Esophagus squamous epithelium (tissue), 5 donors: ENCODE measurements at places on chromosomes 1 and 21.

- no peak for DNase-seq
Measured at GRCh38 chr21:40070871-40071270, 203.6 kb downstream of the PCP4 start.

GRCh38 chr1:8822373-8823294, 5.2 kb upstream of the RERE start:
- no peak for DNase-seq

DNA sequence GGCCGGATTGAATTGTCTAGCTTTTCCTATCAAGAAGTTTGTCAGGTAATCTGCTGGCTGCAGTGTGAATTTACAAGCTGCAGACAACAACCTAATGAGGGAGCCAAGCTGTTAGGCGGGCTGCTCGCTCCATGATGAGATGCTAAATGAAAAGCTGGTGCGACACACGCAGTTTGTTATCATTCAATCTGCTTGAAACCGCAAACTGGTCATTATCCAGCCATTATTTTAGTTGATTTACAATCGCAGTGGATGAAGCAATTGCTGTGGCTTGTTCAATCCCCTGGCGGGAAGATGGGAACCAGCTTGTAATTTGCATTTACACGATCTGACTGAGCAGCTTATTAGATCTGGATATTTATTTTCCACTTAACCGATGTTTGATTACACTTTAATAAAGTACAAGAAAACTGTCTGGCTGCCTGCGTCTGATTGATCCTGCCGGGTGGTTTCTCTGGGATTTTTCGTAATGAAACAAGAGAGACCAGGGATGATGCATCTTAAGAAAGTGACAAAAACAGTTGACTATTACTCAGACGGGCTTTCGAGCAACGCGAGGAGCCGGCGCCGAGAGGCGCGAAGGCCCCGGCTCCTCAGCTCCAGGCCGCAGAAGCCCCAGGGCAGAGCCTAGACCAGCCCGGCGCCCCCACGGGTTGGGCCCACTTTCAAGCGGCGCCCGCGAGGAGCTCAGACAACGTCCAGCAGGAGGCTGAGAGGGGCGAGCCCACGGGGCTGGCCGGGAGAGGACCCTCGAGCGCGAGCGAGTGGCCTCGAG, 118.0 kb upstream of the BARHL2 start:
- no peak for DNase-seq

- no peak for DNase-seq
Measured at GRCh38 chr1:187033693-187034390, 205.1 kb downstream of the PLA2G4A start.

- DNase-seq, result no peak
Measured at GRCh38 chr1:154463512-154463990, 38.5 kb upstream of the TDRD10 start.

DNA sequence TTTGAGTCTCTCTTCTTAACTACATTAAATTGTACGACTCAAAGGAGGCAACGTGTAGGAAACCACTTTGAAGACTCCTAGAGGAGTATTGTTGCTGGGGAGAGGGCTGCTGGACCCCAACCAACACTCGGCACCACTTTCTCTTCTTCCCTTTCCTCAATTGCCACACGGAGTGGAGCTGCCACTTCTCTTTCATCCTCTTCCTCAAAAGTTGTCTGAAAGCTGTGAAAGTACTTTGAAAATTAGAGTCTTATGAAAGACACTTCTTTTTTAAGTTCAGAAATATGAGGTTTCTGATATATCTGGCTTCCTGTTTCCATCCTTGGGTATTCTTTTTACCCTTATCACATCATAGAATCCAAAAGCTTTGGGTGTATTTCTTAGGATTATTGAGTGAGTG, 59.5 kb downstream of the MRPS6 start:
- DNase-seq, result no peak

DNA sequence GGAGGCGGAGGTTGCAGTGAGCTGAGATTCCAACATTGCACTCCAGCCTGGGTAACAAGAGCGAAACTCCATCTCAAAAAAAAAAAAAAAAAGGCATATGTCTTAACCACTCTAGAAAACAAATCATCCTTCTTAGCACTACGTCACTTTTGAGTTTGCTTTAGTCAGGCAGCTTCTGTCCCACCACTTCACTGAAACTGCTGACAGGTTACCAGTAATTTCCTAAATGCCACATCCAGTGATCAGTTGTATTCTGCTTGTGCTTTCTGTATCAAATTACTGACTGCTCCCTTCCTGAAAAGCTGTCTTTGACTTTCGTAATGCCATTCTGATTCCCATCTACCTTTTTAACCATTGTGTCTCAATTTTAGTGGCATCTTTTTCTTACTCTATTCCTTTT, 21.7 kb downstream of the RCOR3 start:
- DNase-seq, result no peak

DNA sequence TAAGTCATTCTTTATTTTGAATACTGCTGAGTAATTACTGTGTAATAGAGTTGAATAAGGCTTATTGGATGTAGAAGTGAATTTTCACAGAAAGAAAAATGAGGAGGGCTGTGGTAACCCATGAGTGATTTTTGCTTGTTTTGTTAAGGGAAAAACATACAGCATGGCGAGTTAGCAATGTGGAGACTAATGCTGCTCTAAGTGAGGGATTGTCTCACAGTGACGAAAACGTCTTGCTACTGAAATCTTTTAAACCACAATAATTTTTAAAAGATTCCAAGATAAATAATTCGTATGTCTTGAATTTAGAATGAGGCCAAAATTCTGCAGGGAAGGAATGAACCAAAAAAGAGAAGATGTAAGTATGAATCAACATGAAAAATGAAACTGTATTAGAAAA, 16.2 kb upstream of the PLA2G4A start:
- DNase-seq, result no peak

DNA sequence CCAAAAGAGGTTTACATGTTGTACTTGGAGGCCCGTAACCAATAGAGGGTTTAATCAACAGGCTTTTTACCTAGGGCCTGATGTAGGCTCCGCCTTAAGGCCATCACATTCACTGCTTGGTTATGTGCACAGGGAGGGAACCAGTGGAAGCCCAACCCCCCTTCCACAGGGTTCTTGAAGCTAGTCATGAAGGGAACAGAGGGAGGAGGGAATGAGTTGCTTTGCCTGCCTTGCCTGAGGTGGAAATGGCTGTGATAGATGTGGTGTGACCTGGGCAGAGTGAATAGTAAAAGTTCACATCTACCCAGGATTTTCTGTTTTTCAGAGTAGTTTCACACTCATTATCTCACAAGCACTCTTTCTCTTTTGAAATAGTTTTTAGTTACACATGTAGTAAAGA, 215.1 kb downstream of the ST6GALNAC3 start:
- no peak for DNase-seq

GRCh38 chr1:78004719-78005447, at the start of gene DNAJB4:
DNAJB4 (plus strand) TSS chr1:78004939; CDS start chr1:78005111, 172 bp downstream.
- DNase-seq, result no peak

DNA sequence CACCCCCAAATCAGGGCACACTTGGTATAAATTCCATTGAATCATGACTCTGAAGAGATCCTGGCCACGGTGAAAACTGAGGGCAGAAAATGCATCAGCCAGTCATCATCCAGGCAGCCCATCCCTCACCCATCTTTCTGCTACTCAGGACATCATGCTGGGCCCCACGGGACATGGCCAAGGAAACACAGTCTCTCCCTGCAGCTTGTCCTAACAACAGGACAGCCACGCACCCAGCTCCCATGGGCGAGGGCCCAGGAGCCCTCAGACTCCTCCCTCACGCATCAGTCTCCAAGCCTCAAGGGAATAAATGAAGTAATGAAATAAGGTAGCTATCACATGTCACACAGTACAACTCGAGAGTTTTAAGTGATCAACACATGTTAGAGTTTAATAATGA, 37.8 kb downstream of the ELK4 start:
- no peak for DNase-seq

DNA sequence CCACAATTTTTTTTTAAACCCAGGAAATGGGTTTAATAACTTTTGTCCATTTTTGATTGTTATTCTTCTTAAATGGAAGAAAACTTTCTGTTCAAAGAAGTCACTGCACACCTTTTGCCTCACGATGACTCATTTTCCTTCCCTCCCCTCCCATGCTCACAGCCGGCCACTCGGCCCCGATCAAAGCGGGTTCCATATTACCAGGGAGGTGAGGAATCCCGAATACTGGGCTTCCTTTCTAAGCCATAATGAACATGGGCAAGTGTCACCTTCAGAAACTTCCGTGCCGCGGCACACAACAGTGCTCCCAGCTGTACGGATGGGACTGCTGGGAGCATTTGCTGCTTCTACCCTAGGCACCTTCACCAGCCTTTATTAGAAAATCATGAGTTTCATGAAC, 121.4 kb downstream of the HLCS start:
- DNase-seq, result no peak

DNA sequence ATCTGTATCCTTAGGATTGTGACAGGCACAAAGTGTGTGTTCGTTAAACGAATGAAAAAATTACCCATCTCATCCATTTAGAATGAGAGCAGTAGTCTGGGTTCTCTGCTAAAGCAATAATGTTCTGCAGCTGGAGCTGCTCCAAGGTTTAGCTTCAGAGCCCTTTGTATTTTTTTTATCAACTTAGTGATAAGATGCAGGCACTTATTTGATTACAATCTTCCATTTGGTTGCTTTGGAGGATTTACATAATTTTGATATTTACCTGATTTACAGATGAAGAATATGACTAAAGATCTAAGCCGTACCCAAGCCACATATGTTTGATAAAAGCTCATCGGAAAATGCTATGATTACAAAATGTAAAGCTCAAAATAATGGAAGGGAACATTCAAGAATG, 201.2 kb downstream of the KCTD3 start:
- DNase-seq, result no peak

DNA sequence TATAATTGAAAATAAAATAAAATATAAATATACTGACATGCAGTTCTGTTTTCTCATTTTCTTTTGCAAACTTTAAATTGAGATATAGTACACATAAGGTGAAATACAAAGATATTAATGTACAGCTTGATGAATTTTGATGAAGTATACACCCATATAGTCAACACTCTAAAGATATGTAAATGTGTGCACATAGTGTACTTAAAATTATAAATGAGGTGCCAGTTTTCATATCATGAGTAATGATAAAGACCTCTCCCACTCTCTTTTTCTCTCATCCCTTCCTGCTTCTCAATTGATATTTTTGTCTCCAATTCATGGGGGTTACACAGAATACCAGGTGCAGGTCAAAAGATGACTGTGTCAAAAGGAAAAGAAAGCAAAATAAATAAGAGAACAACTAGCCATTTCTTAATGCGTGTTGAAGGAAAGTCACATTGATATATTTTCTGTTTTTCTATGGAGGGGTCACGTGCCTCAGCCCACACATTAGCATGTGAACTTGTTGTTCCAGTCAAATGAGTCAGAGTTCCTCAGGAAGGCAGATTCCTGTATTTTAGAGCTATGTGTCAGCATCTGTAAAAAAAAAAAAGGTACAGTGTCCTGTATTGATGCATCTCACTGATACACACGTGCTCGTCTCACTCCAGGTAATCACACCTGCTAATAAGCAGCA, 64.3 kb upstream of the HOOK1 start:
- DNase-seq, result no peak

- no peak for DNase-seq
Measured at GRCh38 chr21:26909972-26910371, 56.9 kb downstream of the ADAMTS5 start.

DNA sequence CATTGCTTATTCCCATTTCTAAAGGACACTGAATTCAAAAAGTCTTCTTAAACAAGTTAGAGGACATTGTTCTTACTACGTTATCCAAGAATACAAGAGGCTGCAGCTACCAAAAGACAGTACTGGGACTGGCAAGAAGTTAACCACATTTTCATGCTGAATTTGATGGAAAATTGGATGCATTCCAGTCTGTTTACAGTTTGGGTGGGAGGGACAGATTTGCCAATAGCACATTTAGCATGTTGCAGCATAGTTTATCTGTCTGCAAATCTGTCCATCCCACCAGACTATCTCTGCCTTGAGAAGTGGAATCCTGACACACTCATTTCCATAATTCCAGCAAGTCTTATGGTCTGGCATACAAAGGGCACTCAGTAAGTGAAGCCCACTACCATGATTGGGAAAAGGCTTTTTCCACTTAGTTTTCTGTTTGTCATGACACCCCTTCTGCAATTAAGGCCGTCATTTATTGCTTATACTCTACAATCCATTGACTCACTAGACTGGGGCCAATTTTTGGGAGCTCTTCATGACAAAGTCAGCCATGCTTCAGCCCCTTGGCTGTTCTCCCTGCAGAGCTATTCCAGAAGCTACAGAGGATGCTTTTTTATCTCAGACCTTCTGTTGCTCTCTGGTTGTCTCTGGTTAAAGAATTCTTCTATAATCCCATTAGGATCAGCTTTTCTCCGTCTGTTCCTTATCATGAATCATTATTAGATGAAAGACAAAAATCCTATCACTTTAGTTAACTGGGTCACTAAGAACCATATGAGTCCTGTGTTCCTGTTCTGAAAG, 355.8 kb upstream of the PTBP2 start:
- no peak for DNase-seq

- DNase-seq, result no peak
Measured at GRCh38 chr1:218346391-218347204, 1.5 kb downstream of the TGFB2 start.

GRCh38 chr1:21631944-21632887, 36.9 kb downstream of the RAP1GAP start:
- no peak for DNase-seq

DNA sequence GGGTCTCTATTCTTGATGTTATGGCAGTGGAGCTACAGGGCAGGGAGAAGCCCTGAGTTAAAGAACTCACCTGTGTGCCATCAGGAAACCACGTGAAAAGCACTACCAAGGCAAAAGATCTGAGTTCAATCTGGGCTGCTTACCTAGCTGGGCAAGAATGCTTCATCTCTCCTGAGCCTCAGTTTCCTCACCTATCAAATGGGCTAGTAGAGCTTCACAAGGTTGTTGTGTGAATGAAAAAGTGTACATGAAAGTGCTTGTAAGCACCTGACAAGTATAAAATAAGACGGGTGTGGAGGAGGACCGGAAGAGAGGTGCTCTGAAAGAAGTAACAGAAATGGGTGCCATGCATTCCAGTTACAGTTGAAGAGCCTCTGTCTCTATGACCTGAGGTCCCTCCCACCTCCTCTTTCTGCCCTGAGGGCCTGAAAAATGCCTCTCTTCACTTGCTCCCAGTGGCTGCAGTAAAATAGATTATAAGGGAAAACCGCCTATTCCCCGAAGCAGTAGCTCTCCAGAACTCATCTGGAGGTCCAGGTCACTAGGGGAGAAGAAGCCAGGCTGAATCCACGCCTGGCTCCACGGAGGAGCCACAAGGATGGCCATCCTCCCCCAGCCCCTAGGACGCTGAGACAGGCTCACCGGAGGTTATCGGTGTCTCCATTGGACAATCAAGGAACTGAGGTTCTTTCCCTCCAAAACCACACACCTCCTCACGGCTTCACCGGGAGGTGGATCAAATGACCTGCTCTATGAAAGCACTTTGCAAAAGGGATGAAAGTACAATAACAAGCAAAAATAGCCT, 1.4 kb downstream of the GPR161 start:
- DNase-seq, result no peak

GRCh38 chr1:227945891-227946623, 1.7 kb downstream of the WNT9A start:
- DNase-seq, result no peak
